NCI-H1092 (cell line): ENCODE measurements at places on chromosomes 7 and 10.

- peak; percentile 6 for DNase-seq
These were observed 10.7 kb upstream of the HOXA13 start for GRCh38 chr7:27210441-27211083.

DNA sequence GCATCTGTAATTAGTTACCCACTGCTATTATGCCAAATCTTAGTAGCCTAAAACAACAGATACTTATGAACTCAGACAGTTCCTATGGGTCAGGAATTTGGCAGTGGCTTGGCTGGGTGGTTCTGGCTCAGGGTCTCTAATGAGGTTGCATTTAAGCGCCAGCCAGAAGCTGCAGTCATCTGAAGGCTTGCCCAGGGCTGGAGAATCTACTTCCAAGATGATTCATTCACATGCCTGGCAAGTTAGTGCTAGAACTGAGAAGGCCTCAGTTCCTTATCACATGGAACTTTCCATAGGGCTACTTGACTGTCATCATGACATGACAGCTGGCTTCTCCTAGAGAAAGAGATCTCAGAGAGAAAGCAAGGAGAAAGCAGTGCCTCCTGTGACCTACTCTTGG, 121.3 kb downstream of the AVL9 start:
- no peak for DNase-seq

DNA sequence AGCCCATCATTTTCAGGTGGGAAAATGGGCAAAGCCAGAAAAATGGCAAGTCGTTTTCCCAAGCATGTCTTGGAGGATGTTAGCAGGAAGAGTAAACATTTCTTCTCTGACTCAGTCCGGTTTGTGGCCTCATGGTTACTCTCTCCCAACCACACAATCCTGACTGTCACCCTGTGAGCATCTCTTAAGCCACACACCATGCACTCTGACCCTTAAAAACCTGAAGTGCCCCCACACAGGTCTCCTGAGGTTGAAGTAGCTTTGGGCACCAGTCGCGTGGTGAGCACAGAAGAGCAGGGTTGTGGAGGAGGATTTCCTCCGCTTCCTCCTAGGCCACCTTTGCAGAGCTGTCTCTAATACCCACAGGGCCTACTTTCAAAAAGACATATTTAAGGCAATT, 387.3 kb upstream of the NPVF start:
- DNase-seq, result no peak

GRCh38 chr7:94160719-94161435, 156.7 kb upstream of the BET1 start:
- no peak for DNase-seq

GRCh38 chr7:30238721-30239441, 45.5 kb upstream of the ZNRF2 start:
- peak; percentile 86 for DNase-seq

DNA sequence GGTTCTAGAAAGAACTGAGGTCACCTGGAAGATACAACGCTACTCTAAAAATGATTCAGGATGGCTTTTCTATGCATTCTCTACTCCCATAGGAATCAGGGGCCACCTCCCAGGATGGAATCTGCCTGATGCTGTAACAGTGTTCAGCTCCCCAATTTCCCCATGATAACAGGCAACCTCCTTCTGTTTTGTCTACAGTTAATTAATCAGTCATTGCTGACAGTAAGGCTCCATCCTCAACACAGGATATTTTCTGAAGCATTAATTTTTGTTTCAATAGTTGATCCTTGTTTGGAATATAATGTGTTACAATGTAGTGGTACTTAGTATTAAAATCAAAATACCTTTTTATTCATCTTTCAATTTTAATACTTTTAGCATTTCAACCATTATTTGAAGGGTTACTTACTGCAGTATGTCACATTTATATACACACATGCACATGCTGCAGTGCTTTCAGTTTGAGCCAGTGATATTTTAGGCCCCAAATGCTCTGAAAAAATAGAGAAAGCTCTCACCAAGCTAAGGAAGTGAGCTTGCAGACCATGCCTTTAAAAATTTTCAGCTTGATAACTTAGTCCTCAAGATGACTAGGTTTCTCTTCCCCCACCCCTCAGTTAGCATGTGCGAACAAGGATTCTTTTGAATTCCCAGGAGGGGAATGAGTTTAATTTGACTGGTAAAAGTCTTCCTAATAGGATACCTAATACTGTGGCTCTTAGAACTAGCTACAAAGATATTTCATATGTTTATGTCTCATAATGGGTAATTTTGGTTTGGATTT, 592 bp upstream of the PIK3CG start:
- no peak for DNase-seq

GRCh38 chr7:33076737-33077136, 14.2 kb upstream of the NT5C3A start:
- no peak for DNase-seq
